GM12878 (cell line): ENCODE measurements at places on chromosomes 11 and 22. TPM values are rescaled to one million over a fixed set of nuclear protein-coding genes. Genes with fewer than 3 reads are reported as not detected.

DCDC1 gene
- total RNA-seq = not detected in 2 replicates

SCN4B gene
- 0.08 TPM in 1 of 2 replicates, not detected in the other for total RNA-seq

ELMOD1 gene
- not detected in 2 replicates for total RNA-seq

DNA sequence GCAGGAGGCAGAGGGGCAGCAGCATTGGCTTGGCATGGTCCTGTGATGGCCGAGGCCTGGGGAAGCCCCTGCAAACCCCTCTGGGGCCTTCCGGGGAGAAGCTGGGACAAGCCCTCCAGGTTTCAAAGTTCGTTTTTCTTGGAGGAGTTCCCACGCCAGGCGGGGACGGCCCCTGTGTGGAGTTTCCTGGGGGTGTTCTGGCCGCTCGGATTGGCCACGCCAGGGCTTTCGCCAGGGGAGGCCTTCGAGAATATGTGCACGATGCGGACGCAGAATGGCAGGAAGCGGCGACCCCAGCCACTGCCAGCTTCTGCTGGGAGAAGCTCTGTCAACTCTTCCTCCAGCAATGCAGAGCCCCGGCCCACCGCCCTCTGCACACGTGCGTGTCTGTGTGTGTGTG, 102.3 kb upstream of the ASPHD2 start:
- H3K4me1 ChIP-seq = no peaks in the 10 kb centered on the region
- no peaks in the 10 kb centered on the region for H3K36me3 ChIP-seq
- H3K27ac ChIP-seq = no peak overlapping the region
- no peak overlapping the region for H3K4me3 ChIP-seq
- no peaks in the 10 kb centered on the region for H3K27me3 ChIP-seq

DNA sequence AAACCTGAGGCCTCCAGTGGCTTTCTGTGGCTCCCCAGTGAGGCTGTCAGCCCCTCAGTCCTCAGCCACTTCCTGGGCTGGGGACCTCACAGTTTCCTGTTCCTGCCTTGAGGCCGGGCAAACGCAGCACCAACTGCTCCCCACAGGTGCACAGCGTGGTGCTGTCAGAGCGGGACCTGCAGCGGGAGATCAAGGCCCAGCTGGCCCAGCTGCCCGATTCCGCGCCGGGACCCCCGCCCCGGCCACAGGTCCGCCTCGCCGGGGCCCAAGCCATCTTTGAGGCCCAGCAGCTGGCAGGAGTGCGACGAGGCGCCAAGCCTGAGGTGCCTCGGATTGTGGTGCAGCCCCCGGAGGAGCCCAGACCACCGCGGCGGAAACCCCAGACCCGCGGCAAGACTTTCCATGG, 5.4 kb downstream of the TBC1D10C start:
- peak overlapping the region; percentile 84 for H3K27ac ChIP-seq
- peaks cover 61% of the 10 kb centered on the region for H3K4me1 ChIP-seq
- H3K36me3 ChIP-seq = no peaks in the 10 kb centered on the region
